ENCODE measurements at places on chromosomes 3 and 15.

- no peak for DNase-seq
Observed at GRCh38 chr3:130504701-130505100, 12.3 kb upstream of the COL6A6 start.

GRCh38 chr3:37824090-37824953 is 37.4 kb upstream of the CTDSPL start:
- no peak for DNase-seq

- DNase-seq, result no peak
Observed at GRCh38 chr15:82231233-82231632, 31.3 kb downstream of the EFL1 start.

DNA sequence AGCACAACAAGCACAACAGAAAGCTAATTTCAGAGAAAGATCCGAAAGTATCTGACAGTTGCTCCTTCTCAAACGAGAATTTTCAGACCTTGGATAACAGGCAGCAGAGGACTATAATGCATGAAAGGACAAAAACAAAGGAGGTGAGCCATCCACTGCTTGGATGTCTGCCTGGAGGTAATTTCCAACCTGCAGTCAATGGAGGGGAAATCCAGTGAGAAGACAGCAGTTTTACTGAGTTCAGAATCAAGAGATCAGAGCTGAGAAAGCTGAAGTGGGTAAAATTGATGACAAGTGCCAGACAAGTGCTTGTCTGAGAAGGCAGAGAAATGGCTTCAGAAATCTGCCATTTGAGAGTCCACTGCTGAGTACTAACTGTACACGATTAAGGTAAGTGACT is 22.1 kb downstream of the UBE3A start:
- DNase-seq, result no peak

DNA sequence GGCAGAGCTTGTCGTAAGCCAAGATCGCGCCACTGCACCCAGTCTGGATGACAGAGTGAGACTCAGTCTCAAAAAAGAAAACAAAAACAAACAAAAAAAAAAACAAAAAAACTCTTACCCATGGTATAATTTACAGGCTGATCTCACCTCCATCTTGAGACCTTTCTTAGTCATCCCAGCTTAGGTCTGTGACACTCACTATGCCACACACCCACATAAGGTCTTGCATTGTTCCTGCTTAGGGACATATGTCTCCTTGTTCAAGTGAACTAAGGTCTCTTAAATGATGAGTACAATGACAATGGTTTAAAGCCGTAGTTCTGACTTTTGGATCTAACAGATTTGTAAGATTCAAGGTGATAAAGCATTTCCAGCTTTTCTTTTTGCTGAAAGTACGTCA is 360.2 kb upstream of the ARHGEF26 start:
- no peak for DNase-seq

GRCh38 chr3:150372722-150373121 is 35.4 kb upstream of the TSC22D2 start:
- DNase-seq, result peak; percentile 62

- DNase-seq, result no peak
Observed at GRCh38 chr3:12191559-12191958, 32.8 kb upstream of the TIMP4 start.

DNA sequence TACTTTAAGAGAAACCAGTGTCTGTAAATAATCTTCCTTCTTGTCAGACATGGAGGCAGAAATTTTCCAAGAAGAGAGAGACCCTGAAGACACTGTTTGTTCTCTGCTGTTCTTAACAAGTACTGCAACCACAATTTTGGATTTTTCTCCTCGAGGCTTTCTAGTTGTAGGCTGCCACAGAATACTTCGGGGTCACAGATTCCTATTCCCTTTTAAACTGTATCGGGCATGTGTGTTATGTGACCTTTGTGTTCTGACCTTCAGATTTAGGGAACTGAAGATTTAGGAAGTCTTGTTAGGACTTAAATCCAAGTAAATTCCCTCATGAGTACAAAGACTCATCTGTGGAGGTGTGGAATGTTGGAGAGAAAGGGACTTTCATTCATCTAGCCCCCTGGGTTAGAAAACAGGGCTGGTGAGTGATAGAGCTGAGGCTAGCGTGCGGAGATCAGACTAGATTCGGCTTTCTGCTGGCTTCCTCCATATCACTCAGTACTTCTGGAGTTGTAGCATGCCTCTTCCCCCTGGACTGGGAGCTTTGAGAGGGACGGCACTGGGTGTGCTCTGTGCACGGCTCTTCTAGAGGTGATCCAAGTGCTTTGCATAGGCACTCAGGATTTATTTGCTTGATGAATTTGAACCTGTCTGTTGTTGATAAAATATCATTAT is 237.0 kb downstream of the LPP start:
- no peak for DNase-seq

GRCh38 chr15:47991357-47991756 is 129.4 kb upstream of the SLC24A5 start:
- DNase-seq, result peak; percentile 1

- DNase-seq, result no peak
Observed at GRCh38 chr3:30475038-30475808, 131.2 kb upstream of the TGFBR2 start.

- DNase-seq, result no peak
Observed at GRCh38 chr3:14700891-14701290, 25.9 kb downstream of the C3orf20 start.

- peak; percentile 15 for DNase-seq
Observed at GRCh38 chr15:35256551-35256950, 171.5 kb upstream of the NANOGP8 start.

GRCh38 chr15:53644660-53645059 is 114.8 kb downstream of the WDR72 start:
- DNase-seq, result no peak

DNA sequence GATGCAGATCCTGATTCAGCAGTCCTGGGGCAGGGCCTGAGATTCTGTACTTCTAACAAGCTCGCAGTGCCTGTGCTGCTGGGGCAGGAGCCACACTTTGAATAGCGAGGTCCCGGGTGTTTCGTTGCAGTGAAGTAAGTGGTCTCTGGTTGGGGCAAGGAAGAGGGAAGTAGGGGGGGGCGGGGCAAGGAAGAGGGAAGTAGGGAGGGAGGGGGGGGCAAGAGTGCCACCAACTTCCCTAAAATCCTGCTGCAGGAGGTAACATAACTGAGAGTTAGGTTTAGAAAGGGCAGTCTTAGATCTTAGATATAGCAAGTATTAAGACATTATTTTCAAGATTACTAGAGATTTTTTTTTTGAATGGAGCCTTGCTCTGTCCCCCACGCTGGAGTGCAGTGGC is 35.5 kb downstream of the CRTAP start:
- DNase-seq, result no peak

DNA sequence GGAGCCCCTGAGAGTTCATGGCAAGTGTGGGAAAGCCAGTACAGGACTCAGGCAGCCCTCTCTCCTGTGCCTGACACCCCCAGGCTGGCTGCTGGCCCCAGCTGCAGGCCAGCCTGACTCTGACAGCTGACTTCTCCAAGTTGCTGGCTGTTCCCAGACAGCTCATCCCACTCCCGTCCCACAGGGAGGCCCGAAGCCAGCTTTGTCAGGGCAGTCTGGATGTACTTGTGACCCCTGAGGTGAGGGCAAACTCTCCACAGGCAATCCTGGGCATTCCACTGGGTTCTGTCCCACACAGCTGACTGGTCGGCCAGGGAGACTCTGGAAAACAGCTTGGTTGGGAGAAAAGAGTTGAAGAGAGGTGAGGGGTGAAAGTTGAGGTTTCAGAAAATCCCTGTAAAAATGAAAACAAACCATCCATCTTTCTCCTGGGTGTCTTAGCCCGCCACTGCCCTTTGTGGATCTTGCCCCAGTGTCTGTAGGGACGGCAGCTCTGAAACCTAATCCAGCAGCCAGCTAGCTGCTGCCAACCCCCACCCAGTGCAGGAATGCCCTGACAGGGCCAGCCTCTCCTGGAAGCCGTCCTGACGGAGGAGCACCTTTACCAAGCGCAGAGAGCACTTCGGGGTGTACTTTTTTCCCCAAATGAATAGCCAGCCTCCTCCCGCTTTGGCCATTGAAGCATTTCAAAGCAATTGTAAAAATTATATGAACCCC is 87.9 kb downstream of the DNAJB8 start:
- peak; percentile 51 for DNase-seq

- DNase-seq, result peak; percentile 52
Observed at GRCh38 chr3:51391566-51392354, 675 bp downstream of the RBM15B start.

DNA sequence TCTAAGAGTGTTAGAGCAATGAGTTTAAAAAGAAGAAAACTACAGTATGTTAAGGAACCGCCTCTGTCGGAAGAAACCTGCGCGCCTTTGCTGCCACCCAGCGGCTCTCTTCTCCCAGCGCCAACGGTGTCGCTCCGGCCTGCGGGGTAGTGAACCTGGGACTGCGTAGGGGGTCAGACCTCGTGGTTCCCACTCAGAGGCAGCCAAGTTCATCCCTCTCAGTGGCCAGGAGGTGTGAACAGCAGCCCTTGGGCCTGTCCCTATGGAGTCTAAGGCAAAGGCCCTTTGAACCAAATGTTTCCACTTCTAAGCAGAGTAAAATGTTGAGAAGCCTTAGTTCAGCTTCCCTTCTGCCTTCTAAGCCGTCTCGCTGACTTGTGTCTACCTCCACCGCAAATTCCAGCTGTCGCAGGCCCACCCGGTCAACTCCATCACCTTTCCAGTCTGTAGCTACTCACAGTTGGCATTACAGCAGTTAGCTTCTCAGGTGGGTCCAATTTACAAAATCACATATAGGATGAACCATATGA is 980 bp upstream of the RAB27A start:
- peak; percentile 77 for DNase-seq

GRCh38 chr3:133754455-133754854 is 8.3 kb downstream of the TF start:
- DNase-seq, result no peak

- DNase-seq, result peak; percentile 99
Observed at GRCh38 chr15:95277266-95277665, 1045.9 kb downstream of the MCTP2 start.

DNA sequence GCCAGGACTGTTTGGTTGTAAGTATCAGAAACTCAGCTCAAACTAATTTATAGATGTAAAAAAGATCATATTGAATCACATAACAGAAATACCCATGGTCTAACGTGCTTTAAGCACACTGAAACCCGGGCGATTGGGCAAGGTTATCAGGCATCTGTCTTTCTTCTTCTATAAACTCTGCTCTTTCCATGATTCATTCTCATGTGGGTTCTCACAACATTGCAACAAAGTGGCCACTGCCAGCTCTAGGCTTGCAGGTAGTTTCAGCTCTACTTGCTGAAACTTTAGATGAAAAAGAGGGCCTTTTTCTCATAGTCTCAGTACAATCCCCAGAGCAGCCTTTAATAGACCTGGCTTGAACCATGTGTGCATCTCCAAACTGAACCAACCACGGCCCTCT is 456.1 kb downstream of the MFSD1 start:
- DNase-seq, result no peak

GRCh38 chr15:90883526-90883975 is 753 bp upstream of the FES start:
- DNase-seq, result peak; percentile 20

- no peak for DNase-seq
Observed at GRCh38 chr15:54839379-54839778, 357.4 kb downstream of the RSL24D1 start.

- peak; percentile 48 for DNase-seq
Observed at GRCh38 chr3:107657971-107658370, 135.2 kb downstream of the BBX start.

DNA sequence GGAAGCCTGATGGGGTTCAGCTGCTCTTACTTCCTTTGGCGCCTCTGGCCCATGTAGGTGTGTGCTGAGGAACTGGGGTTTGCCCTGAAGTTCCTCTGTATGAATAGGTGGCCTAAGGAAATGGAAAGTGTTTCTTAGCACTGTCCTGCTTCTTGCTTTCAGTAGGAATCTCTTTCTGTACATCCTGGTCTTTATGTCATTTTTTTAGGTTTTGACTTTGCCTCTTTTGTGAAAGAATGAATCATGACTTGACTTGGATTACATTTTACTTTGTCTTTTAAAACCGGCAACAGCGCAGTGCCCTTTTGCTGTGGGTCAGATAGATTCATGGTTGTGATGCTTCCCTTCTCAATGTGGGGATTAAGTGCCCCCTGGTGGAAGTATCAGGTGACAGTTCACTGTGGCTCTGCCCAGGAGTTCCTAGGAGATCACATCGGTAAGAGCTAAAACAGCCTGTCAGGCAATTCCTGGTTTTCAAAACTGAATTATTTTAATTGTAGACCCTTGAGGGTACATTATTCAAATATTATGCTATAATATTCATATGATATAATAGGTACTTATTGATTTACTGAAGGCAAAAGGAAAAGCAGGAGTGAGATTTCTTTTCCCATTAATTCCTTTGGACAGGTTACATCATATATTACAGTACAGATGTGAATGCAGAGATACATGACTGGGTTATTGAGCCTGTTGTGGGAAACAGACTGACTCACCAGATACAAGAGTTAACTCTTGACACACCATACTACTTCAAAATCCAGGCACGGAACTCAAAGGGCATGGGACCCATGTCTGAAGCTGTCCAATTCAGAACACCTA is 95.4 kb downstream of the HCN4 start:
- peak; percentile 61 for DNase-seq

DNA sequence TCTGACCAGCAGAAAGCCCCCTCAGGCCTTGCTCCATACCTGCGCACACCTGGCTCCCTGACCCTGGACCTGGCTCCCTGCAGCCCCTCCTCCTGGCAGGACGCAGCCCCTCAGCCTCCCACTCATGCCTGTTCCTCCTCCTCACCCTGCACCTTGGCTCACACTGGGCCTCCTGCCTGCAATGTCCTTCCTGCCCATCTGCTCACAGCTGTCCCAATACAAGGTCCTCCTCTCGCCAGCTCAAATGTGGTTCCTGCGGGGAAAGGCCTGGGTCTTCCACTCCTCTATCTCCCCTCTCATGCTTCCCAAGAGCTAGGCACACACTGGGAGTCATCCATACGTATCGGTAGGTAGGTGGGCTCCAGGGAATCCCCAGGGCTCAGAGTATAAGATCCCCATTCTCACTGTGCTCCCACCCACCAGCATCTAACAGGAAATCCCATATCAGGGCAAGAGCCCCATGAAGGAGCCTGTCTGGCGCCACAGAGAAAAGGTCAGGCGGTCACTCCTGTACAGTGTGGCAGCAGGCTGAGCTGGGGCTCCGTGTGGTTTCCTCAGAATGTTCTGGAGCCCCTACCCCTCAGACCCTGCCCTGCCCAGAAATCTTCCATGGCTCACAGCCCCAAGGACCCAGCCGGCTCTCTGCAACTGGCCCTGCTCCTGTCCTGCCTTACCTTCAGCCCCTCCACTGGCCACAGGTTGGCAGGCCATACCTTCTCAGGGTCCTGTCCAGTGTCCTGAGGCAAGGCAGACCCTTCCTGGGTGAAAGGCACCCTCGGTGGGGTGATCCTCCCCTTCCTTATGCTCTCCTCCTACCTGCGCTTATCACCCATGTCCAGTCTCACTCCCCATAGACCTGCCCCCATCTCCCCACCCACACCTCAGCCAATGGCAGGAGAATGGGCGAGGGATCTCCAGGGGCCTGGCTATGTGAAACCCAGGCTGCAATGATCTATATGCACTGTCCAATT is 10.9 kb downstream of the PLCD1 start:
- no peak for DNase-seq
